ENCODE measurements at places on chromosomes 4 and X. TPM values are rescaled to one million over a fixed set of nuclear protein-coding genes. Genes with fewer than 3 reads are reported as not detected.
A peak's percentile ranks its signal among the peaks of the same experiment; 100 is the strongest.

- no peak for DNase-seq
These were observed 45.0 kb upstream of the ADRA2C start for GRCh38 chr4:3721186-3721585.

Gene TMEM154
- 23.3 TPM for total RNA-seq

Gene GNRHR
- not detected for total RNA-seq

Gene TMEM144
- total RNA-seq = 11.8 TPM

Gene CSN1S1
- total RNA-seq = not detected

Gene ASMT
- total RNA-seq = not detected

DNA sequence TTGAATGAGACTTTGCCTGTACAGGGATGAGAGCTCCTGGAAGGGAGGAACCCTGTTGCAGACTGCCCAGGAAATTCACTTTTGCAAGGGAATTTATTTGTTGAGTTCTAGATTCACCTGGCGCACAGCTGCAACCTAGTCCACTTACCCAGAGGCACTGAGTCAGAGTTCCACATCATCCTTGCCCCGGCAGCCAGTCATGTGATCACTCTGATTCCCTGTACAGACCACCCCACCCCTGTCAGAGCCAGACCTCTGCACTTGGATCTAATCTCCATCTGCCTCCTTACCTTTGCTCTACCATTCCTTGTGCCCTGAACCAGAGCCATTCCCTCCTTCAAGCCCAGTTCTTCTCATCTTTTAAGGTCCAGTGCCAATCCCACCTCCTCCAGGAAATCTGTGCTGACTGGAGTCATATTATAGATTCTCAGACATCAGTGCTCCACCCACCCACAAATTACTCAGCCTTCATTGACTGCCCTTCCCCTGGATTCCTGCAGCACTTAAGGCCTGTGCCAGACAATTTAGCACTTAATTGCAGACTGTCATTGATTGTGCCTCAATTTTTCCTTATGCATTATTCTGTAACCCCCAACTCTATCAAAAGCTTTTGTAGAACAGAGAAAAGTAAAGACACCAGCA lies 84.1 kb upstream of the MAGEA4 start:
- peaks cover 16% of the 10 kb centered on the region for H3K4me1 ChIP-seq
- no peaks in the 10 kb centered on the region for H3K36me3 ChIP-seq
- no peak for DNase-seq

DNA sequence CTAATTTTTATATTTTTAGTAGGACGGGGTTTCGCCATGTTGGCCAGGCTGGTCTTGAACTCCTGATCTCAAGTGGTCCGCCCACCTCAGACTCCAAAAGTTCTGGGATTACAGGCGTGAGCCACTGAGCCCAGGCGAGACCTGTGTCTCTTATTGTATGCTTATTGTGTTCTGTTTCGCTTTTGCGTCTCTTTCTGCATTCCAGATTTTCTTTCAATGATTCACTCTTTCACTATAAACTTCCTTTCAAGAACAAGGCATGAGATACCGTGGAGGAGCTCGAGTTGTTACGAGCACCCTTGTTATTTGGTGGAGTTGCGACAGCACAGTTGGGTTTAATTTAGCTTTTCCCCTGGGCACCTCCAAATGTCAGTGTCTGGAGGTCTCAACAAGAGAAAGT lies 366.7 kb upstream of the FAT1 start:
- H3K4me1 ChIP-seq = no peaks in the 10 kb centered on the region
- H3K27me3 ChIP-seq = no peaks in the 10 kb centered on the region
- H3K27ac ChIP-seq = no peak overlapping the region
- no peak for DNase-seq
- H3K36me3 ChIP-seq = no peaks in the 10 kb centered on the region

- peaks cover 34% of the 10 kb centered on the region for H3K4me1 ChIP-seq
- no peak for DNase-seq
- no peak overlapping the region for H3K27ac ChIP-seq
These were observed 10.1 kb downstream of the PAPSS1 start for GRCh38 chr4:107709916-107710315.

DNA sequence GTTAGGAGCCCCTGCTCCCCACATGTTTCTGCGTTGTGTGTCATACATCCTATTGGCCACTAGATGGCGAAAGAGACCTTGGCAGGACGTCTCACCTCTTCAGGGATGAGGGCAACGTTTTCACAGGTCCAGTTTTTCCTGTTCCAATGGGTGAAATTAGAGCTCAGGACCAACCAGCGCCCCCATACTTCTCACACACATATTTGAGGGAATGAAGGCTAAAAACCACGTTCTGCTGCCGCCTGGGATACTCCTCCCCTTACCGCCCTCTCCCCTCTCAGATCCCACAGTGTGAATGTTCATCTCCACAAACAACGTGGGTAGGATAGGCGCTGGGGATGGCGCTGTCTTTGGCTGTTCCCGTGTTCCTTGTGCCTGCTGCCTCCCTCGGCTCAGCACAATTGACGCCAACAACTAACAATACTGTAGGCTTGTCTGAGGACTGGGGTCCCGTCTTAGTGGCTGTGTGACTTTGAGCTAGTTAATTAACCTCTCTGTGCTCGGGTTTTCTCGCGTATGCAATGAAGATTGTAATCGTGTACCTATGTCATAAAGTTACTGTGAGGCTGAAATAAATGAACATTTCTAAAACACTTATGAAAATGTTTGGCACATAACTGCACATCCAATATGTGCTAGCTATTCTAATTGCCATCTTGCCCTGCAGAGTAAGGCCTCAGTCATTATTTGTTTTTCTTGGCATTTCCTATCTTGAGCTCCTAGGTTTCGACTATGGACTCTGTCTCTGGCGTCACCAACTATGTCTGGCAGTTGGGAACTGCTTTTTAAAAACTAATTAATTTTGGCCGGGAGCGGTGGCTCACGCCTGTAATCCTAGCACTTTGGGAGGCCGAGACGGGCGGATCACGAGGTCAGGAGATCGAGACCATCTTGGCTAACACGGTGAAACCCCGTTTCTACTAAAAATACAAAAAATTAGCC lies 181.3 kb upstream of the STK26 start:
- H3K4me3 ChIP-seq = peak overlapping the region; percentile 21
- no peaks in the 10 kb centered on the region for H3K4me1 ChIP-seq
- no peaks in the 10 kb centered on the region for H3K27me3 ChIP-seq

DNA sequence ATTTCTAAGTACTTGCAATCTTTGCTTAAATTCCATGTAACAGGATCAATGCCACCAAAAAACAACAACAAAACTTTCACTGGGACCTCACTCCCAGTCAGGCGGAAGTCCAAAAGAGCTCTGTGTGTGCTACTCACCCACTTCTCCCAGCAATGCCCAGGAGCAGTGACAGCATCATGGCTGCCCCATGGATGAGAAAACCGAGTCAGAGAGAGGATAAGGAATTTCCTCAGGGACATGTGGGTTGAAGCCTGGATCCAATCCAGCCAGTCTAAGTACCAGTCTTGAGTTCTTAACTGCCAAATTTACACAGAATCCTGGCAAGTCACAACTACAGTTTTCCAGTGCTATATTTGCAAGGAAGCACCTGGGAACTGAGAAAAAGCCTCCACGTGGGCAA lies 64.5 kb downstream of the STX18 start:
- H3K27ac ChIP-seq = peak overlapping the region; percentile 73
- H3K4me1 ChIP-seq = peaks cover 59% of the 10 kb centered on the region
- no peak for DNase-seq
- H3K27me3 ChIP-seq = no peaks in the 10 kb centered on the region

- no peak overlapping the region for H3K4me3 ChIP-seq
- no peak for DNase-seq
- H3K27ac ChIP-seq = no peak overlapping the region
These were observed 98.1 kb upstream of the MSX1 start for GRCh38 chr4:4761128-4761982.

DNA sequence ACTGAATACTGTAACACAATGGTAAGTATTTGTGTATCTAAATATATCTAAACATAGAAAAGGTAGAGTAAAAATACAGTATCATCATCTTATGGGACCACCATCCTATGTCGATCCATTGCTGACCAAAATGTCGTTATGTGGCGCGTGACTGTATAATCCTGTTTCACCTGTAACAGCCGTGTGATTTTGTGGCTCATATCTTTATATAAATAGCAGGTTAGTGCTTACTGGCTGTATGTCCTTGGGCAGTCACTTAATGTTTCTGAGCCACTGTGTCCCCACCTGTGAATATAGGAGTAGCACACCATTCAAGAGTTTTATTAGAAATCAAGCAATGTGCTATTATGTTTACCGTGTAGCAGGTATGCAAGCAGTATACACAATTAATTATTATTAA lies 226.2 kb upstream of the FAT1 start:
- no peaks in the 10 kb centered on the region for H3K36me3 ChIP-seq
- H3K27ac ChIP-seq = no peak overlapping the region
- peaks cover 24% of the 10 kb centered on the region for H3K4me1 ChIP-seq
- DNase-seq = no peak
- H3K4me3 ChIP-seq = no peak overlapping the region

Gene MPP1
- 1.3 TPM for total RNA-seq

DNA sequence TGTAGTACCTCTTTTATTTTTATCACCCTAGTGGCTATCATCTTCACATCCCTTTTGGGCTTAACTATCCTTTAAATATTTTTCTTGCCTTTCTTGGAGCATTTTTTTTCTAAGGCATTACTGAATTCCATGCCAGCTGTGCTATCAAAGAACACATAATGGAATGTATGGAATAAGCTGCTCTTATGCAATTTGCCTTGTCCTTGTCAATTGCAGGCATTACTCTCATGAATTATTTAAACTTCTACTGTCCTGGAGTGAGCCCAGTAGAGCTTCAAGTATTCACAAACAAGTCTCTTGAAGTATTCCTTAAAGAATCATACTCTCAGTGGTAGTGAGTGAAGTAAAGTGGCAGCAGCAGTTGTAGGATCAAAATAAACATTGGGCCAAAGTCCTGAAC lies 144.6 kb upstream of the IGFBP7 start:
- H3K27me3 ChIP-seq = peaks cover 16% of the 10 kb centered on the region
- H3K4me3 ChIP-seq = no peak overlapping the region
- no peak overlapping the region for H3K27ac ChIP-seq
- H3K36me3 ChIP-seq = no peaks in the 10 kb centered on the region
- no peak for DNase-seq

DNA sequence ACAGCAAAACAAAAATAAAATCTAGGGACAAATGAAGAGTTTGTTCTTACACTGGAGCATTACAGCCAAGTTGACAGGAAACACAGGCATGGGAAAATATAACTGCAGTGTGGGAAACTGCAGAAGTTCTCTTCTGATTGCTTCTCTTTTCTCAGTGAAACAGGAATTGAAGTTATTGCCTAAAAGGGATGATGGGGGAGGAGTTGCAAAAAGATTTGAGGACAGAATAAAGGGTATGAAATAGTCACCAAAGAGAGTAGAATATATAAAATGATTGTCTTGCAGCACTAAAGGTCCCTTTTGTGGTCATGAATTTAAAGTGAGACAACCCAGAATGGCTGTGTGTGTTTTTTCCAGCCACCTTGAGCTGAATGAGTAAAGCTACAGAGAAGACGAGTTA lies 103.7 kb downstream of the JADE1 start:
- DNase-seq = no peak
- no peaks in the 10 kb centered on the region for H3K4me1 ChIP-seq
- no peak overlapping the region for H3K27ac ChIP-seq
- H3K27me3 ChIP-seq = no peaks in the 10 kb centered on the region
- no peak overlapping the region for H3K4me3 ChIP-seq

DNA sequence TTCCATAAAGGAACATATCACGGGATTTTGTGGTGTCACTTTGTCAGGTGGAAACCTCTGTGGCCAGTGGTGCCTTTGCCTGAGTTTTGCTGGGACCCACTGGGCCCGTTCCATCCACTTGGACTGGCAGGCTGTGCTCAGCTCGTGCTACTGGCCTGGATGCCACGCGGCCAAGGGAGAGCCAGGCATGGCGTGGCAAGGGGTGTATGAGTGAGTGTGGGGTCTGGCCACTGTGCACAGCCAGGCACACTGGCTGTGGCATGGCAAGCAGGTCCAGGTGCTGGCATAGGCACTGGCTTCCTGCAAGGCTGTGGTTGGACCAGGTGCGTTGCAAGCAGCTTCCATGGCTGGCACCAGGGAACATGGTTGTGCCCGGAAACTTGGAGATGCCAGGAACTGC lies 60.8 kb downstream of the TBCK start:
- H3K27me3 ChIP-seq = no peaks in the 10 kb centered on the region
- no peak overlapping the region for H3K4me3 ChIP-seq
- H3K36me3 ChIP-seq = peaks cover 5% of the 10 kb centered on the region
- no peak for DNase-seq
- H3K4me1 ChIP-seq = peaks cover 20% of the 10 kb centered on the region
- H3K27ac ChIP-seq = no peak overlapping the region

- peaks cover 19% of the 10 kb centered on the region for H3K4me1 ChIP-seq
- peak overlapping the region; percentile 90 for H3K27ac ChIP-seq
- peak overlapping the region; percentile 74 for H3K4me3 ChIP-seq
- H3K27me3 ChIP-seq = peaks cover 8% of the 10 kb centered on the region
- peak; percentile 37 for DNase-seq
These were observed 736 bp downstream of the IDS start for GRCh38 chrX:149504226-149504914.

Gene AMBN
- total RNA-seq = not detected

- H3K4me1 ChIP-seq = peaks cover 3% of the 10 kb centered on the region
- peak; percentile 15 for DNase-seq
- H3K27ac ChIP-seq = peak overlapping the region; percentile 77
These were observed 3.2 kb downstream of the SPP1 start for GRCh38 chr4:87978681-87979080.

Gene CLDN34
- total RNA-seq = 0.39 TPM

DNA sequence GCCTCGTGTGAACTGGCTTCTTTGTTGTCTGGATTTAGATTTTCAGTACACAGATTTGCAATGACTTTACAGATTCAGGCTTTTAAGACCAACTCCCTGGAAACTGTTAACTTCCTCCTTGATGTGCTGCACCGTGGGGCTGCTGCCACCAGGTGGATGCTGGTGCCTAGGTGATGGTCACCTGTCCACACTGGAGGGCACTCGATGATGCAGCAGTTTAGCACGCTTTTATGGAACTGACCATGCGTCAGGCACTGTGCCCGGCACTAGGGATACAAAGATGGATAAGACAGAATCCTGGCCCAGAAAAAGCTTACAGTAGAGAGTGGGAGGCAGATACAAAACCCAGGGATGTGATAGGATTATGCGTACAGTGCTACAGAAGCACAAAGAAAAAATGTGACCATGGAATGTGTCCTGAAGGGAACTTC lies 180.7 kb downstream of the CEP135 start:
- peaks cover 23% of the 10 kb centered on the region for H3K4me1 ChIP-seq
- no peak overlapping the region for H3K4me3 ChIP-seq
- DNase-seq = peak; percentile 78
- no peaks in the 10 kb centered on the region for H3K27me3 ChIP-seq
- H3K27ac ChIP-seq = peak overlapping the region; percentile 12

DNA sequence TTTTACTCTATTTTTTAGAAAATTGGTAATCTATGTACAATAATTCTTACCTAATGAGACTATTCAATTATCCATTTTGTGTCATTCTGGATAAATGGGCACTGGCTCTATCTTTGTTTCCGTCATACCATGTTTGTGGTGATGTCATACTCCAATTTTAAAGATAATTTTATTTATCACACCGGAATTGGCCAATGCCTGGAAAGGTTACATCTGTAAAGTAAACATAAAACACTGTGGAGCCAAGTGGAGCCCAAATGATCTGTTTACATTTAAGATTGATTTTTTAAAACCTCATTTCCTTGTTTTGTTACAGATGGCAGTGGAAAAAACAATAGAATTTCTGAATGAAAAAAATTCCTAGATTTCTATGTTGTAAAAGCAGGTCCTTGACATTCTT lies 120.2 kb upstream of the GPRIN3 start:
- no peaks in the 10 kb centered on the region for H3K4me1 ChIP-seq
- no peak overlapping the region for H3K27ac ChIP-seq
- H3K4me3 ChIP-seq = no peak overlapping the region
